ENCODE measurements at places on chromosomes 6 and 20.

DNA sequence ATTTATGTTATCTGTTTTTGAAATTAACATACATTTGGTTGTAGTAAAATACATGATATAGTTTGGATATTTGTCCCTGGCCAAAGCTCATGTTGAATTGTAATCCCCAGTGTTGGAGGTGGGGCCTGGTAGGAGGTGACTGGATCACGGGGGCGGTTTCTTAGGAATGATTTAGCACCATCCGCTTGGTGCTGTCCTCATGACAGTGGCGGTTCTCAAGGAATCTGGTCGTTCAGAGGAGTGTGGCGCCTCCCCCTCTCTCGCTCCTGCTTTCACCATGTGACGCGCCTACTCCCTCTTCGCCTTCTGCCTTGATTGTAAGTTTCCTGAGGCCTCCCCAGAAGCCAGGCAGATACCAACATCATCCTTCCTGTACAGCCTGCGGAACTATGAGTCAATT, 29.0 kb downstream of the CTCFL start:
- no peak for ATAC-seq

GRCh38 chr20:36132802-36133211, 21.7 kb upstream of the EPB41L1 start:
- ATAC-seq, result no peak

GRCh38 chr6:139600919-139601475, 226.5 kb upstream of the CITED2 start:
- ATAC-seq, result peak; percentile 95

- ATAC-seq, result no peak
These were observed 65.3 kb upstream of the SNX9 start for GRCh38 chr6:157757430-157758403.

DNA sequence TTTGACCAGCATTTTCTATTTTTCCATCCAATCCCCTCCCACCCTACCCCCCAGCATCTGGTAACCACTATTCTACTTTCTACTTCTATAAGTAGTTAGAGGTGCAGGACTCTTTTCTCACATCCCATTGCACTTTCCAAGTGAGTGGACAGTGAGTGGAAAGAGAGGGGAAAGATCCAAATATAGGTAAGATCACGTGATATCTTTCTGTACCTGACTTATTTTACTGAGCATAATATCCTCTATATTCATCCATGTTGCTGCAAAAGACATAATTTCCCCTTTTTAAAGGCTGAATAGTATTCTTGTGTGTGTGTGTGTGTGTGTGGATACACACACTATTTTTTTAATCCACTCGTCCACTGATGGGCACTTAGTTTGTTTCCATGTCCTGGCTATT, 18.1 kb downstream of the RBM24 start:
- ATAC-seq, result no peak

DNA sequence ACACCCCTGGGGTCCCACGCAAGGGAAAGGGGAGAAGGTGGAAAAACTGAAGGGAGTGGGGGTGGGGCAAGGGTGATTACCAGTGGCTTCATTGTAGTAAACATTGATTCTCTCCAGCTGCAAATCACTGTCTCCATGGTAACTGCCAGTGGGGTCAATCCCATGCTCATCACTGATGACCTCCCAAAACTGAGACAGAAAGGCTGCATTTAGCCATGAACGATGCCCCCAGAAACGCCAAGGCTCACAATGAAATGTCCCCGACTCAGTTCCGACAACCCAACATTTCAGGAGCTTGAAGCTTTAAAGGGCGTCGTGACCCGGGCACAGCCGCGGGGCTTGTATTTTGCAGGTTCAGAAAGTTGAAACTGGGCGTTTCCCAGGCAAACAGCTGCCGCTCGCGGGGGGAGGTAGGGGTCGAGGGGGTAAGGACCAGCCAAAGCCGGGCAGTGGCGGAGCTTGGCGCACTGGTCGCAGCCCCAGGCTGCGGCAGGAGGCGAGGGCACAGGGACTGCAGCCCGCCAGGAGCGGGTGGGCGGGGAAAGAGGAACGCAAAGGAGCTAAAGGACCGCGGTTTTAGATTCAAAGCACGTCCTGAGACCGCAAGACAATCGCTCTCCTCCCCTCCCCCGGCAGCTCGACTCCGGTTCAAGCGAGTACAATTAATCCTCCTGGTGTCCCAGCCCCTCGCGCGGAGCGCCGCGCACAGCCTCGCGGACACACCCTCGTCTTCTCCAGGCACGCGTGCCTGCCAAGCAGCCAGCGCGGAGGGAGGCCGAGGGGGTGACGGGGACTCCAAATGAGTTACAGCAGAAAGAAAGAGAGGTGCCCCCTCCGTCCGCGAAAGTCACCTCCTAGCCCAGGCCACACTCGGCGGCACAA, 731 bp downstream of the TUBB2B start:
- peak; percentile 34 for ATAC-seq

DNA sequence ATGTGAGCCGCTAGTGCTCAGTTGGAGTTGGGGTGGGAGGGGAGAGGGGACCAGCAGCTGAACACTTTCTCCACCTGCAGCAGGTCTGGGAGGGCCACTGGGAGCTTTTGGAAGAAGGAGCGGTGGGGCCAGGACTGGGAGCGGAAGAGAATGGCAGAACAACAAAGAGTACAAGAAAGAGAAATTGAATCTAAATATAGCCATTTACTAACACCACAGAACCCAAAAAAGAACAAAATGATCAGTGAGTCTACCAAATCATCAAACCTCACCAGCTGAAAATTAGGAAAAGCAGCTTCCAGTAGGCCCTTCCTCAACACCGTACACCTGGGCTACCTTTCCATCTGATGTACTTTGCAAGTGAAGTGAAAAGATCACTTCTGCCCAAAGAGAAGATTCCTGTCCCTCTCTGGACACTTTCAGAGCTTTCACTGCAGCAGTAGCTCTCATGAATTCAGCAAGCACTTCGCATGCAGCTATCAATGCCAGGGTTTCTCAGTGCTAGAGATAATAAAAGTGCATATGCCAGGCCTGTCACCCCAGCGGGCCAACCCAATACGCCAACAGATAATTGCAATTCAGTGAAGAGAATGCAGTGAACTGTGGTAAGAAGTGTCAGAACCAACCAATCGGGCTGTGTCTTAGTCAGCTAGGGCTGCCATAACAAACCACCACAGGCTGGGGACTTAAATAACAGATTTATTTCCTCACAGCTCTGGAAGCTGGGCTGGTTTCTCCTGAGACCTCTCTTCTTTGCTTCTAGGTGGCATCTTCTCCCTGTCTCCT, 597 bp downstream of the LY86 start:
- no peak for ATAC-seq

- ATAC-seq, result peak; percentile 62
These were observed 21.5 kb downstream of the EZR start for GRCh38 chr6:158797331-158798310.

DNA sequence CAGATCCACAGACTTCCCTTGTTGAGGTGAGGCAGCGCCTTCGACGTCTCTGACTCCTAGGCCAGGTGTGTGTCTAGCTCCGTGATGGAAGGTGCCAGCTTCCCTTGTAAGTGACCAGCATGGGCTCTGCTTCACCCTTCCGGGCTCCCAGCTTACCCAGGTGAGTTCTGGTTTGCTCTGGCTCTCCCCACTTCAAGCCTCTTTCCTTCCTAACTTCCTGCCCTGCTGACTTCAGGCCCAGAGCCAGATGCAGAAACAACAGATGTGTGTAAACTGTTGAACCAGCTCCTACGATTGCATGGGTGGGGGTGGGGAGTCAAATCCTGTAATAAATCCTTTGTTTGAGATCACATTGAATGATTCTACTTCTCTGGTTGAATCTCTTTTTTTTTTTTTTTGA, 51.6 kb upstream of the BMP6 start:
- no peak for ATAC-seq

- no peak for ATAC-seq
These were observed 26.5 kb upstream of the LGSN start for GRCh38 chr6:63346217-63346835.

GRCh38 chr6:92887871-92888270, 531.5 kb downstream of the EPHA7 start:
- no peak for ATAC-seq

- ATAC-seq, result no peak
These were observed 5.7 kb downstream of the RING1 start for GRCh38 chr6:33213989-33214335.

- ATAC-seq, result no peak
These were observed 23.0 kb downstream of the LATS1 start for GRCh38 chr6:149694921-149695320.

DNA sequence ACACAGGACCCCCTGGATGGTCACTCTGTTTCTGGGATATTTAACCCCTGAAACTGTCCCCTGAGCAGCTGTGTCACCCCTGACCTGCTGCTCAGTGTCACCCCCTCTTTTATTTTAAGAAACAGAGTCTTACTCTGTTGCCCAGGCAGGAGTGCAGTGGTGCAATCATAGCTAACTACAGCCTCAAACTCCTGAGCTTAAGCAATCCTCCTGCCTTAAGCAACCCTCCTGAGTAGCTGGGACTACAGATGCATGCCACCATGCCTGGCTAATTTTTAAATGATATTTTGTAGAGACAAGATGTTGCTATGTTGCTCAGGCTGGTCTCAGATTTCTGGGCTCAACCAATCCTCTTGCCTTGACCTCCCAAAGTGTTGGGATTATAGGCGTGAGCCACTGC, 21.5 kb upstream of the GTSF1L start:
- no peak for ATAC-seq

DNA sequence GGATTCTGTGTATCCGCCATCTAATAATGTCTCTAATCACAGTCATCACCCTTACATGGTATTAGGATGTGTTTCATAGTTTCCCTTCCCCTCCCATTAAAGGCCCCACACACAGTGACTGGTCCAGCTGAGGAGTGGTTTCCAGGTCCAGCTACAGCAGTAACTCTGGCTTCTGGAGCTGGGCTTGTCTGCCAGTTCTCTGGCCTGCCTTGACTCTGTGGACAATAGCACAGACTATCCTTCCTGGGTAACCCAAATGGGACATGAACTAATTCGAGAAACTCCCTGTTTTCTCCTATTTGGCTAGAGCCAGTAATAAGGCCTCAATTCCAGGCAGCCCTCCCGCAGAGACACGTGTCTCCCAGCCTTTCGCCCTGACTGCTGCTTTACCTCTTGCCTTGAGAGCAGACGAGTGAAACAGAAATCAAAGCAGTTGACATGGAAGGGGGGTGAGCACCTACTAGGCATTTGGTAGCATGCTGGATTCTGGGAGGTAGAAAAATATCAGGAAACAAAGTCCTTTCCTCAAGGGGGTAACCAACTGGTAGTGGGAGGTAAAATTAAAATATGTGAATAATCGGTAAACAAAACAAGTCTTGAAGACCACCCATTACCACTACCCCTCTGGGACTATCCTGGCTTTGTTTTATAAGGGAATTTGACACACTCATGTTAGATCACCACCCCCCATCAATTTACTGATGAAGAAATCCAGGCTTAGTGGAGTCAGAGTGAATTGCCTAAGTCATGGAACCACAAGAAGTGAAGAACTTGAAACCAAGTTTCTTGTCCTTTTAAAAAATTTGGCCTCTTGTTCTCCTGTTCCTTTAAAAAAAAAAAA, 1.2 kb downstream of the TRAF3IP2 start:
- no peak for ATAC-seq

DNA sequence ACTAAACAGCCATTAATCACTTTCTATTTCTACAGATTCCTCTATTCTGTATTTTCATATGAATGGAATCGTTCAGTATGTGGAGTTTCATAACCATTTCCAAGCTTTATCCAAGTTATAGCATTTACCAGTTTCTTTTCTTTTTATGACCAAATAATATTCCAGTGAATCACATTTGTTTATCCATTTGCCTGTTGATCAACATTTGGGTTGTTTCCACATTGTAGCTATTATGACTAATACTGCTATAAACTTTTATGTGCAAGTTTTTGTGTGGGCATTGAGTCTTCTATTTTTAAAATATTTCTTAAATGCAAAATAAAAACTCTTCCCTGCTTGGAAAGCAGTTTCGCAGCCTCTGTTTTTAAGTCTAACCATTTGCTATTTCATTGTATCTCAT, 336.4 kb upstream of the OPRM1 start:
- no peak for ATAC-seq

DNA sequence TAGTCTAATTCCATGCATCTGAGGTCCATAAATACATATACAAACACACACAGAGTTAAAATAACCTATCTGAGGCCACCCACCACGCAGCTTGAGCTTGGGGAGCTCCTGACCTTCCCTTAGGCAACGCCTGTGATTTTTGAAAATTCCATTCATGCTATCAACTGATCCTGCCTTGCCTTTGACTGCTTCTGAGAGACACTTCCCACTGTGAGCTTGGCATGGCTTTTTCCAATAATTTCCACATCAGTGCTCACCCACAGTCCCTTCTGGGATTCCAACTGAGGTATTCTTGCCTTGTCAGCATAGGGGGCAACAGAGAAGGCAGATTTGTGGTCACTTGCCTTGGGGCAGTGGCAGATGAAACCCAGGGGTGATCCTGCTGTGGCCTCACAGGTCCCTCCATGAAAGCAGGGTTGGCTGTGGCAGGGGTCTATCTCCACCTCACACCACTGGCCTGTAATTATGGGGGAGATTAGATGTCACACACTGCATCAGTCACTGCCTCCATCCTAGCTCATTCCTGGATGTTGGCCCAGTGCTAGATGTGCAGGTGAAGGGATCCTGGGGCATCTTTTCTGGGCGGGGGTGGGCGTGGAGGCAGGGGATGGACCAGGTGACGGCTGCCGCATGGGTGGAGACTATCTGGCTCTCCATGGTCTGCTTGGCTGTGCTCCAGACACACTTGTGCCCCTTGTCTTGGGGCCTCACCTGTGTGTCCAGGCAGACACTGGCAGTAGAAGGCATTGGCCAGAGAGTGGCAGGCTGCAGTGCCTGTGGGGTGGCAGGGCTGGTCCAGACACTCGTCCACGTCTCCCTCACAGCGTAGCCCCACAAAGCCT, 11.2 kb upstream of the GPSM3 start:
- ATAC-seq, result no peak

DNA sequence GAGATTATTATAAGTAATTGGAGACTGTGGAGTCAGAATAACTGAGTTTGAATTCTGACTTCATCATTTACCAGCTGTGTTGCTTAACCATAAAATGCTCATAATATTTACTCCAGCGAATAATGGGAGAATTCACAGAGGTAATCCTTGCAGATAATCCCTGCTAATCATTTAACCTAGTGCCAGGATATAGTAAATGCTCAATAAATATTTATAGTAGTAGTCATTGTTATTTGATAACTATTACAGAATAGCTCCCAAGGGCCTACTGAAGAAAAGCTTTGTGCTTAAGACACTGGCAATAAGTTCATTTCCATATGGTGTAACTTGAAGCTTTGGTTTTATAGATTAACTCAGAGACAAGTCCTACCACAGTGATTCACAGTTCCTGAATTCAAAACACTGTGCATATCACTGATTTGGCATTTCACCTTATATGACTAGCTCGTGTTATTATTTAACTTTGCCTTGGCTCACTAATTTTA, 208.8 kb upstream of the PLCB4 start:
- ATAC-seq, result no peak
